ENCODE measurements at places on chromosomes 4 and X.
A peak's percentile ranks its signal among the peaks of the same experiment; 100 is the strongest.

GRCh38 chr4:103318327-103318726 lies 120.2 kb upstream of the CENPE start:
- no peak for DNase-seq

- peak; percentile 32 for DNase-seq
Observed at GRCh38 chrX:102950908-102951866, 14.1 kb downstream of the RAB40AL start.

GRCh38 chr4:24604558-24605214 lies 20.3 kb upstream of the DHX15 start:
- DNase-seq, result peak; percentile 55

DNA sequence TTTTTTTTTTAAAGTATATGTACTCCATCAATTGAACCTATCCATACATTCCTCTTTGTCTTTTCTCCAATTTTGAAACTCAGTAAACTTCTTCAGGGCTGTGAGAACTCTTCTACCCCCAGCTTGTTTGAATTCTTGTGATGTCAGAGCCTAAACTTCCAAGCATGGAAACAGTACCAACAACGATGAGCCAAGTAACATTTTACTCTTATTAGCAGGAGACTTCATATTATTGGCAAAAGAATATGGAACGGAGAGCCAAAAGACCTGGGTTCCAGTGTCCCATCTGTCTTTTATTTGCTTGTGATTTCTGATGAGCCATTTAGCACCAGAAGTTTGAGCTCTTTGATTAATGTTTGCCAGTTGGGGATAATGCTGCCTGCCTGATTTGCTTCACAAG lies 5.3 kb downstream of the DIAPH2 start:
- no peak for DNase-seq

- peak; percentile 2 for DNase-seq
Observed at GRCh38 chrX:102345916-102346315, 93.9 kb downstream of the NXF2B start.

GRCh38 chrX:155666741-155667140 lies 54.0 kb upstream of the TMLHE start:
- DNase-seq, result no peak

DNA sequence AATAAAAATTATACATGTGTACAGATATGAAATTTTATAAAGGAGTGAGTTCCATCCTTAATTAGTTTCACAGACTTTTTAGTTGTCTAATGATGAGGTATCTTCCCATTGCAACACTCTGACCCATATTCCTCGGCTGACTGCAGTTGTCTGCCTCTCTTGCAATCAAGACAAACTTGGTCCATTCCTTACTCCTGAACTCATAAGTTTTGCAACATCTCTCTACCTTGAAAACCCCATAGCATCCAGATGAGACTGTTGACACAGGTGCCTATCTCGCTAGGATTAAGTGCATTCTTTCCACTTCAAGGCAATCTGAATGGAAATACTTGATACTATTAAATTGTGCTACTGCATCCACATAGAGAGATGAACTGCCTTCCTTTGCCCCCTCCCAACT lies 2.3 kb downstream of the XKRX start:
- no peak for DNase-seq

DNA sequence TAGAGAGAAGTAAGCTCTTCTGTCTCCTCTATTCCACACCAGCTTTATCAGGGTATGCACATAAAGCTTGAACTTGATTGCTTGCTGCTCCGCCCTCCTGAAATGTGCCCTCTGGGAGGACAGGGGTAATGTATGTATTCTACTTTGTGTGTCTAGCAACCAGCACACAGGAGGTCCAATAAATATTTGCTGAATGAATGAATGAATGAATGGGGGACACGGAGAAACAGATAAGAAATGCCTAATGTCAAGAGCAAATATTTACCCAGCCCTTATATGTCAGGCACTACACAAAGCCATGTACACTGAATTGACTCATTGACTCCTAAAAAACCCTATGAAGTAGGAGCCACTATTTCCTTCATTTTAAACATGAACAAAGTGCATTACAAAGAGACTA lies 2.3 kb upstream of the MSL3 start:
- no peak for DNase-seq

DNA sequence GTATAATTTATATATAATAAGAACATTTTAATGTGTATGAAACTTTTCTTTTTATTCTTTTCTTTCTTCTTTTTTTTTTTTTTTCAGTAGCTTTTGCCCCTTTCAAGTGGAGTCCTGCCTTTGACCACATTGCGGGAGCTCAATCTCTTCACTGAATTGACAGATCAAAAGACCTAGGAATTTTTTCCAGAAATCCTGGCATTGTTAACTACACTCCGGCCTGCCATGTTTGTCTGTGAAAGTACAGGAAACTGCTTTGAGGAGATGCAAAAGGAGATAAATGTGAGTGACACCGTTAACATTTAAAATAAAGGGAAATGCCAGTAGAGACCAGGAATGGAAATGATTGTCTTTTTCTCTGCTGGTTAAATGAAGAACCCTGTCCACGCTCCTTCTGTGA lies 159.3 kb upstream of the VCX3A start:
- no peak for DNase-seq

- DNase-seq, result peak; percentile 74
Observed at GRCh38 chrX:108224727-108225621, 133.4 kb downstream of the ATG4A start.

DNA sequence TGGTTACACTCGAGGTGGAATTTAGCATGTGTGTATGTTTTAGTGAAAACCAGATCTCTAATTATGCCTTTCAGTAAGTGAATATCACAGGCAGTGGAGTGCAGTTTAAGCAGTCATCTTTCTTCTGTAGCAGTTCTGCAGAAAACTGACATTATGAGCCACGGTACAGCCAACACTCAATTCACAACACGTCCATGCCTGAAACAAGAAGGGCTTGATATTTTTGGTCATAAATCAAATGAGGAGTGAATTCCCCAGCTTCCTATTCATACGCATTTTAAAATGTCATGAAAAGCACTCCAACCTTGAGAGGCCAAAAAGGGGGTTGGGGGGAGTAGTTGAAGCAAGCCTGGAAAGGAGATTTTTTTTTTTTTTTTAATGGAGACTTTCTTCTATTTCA lies 316.7 kb downstream of the ARHGAP10 start:
- no peak for DNase-seq

GRCh38 chr4:4559596-4559995 lies 17.7 kb upstream of the STX18 start:
- DNase-seq, result no peak

DNA sequence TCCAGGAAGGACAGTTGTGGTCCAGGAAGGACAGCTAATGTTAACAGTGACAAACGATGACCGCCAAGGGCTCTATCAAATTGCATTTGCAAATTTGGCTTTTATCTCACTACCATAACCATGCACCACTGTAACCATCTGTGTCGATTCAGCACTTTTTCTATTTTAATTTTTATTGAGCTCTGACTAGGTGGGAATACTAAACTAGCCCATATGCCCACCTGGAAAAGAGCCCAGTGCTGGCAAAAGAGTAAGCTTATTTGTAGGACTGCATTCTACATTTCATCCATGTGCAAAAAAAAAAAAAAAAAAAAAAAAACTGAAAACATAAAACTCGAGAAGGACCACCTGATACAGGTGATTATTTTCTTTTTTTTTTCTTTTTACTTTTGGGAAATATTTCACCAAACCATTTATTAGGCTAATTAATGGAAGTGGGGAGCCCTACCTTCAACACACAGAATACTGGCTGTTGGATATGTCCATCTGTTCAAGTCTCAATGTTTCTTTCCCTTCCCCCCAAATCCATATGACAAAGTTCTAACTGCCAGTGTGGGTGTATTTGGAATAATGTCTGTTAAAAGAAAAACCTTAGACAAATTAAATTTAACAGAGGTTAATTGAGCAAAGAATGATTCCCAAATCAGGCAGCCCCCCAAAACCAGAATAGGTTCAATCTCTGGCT lies 99.5 kb upstream of the MXRA5 start:
- DNase-seq, result no peak

- peak; percentile 27 for DNase-seq
Observed at GRCh38 chr4:56245547-56246232, 141.6 kb downstream of the AASDH start.

DNA sequence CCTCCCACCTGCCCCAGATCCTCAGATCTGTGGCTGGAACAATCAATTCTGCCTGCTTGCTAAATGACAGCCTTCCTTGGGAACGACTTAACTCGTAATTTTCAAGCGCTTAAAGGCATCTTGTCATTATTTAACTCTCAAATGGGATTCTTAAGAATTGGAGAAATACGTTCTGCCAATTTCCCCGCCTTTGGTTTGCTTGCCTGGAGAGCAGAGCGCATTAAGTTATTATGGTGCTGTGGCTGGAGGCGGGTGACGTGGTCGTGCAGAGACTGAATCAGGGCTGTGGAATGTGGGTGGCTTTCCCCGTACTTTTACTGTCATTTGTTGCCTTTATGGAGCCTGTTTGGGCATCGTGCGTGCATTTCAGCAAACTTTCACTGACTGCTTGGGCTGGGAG lies 78.9 kb upstream of the PSAPL1 start:
- DNase-seq, result no peak

GRCh38 chr4:189204616-189205015 lies 736.1 kb upstream of the FRG1 start:
- DNase-seq, result no peak

GRCh38 chr4:120466429-120466828 lies 399.8 kb upstream of the MAD2L1 start:
- no peak for DNase-seq

DNA sequence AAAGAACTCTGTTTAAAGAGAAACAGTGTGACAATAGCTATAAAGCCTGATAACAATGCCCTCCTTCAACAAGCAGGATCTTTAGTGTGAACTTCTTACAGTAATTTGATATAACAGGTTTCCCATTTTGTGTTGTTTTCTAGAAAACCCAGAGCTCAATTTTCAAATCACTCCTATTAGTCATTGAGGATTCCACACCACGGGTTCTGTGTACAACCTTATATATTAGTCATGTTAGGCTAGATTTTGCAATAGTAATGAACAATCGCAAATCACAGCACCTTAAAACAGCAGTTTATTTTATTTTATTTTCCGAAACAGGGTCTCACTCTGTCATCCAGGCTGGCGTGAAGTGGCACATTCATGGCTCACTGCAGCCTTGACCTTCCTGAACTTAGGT lies 1020.9 kb upstream of the INTU start:
- peak; percentile 73 for DNase-seq

DNA sequence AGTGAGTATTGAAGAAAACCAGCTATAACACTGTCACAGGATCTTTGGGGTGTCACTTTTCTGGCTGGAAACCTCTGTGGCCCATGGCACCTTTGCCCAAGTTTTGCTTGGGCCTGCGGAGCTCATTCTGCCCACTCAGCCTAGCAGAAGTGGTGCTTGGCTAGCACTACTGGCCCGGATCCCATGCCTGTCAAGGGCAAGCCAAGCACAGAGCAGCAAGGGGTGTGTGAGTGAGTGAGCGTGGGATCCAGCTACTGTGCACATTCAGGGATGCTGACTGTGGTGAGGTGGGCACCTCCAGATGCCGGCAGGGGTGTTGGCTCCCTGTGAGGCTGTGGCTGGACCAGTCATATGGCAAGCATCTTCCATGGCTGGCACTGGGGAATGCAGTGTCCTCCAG lies 55.4 kb upstream of the RASGEF1B start:
- DNase-seq, result no peak

- no peak for DNase-seq
Observed at GRCh38 chr4:101122019-101122418, 225.3 kb downstream of the PPP3CA start.

DNA sequence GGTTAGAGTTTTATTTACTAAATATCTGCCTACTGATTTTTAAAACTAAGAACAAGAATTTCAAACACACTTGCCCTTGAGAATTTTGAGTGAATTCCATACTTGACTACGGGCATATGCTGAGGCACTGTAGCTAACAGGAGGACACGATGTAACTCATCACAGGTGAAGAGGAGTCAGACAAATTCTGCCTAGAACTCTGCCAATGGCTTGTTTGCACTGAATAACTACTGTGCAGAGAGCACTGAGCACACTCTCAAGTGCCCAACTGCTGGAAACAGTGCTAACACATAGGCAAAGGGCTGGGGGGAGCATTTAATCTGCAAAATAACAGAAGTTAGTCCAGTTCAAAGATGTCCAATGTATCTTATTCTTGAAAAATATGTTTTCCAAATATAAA lies 104.4 kb downstream of the WDFY3 start:
- no peak for DNase-seq

- no peak for DNase-seq
Observed at GRCh38 chrX:41963348-41963747, 40.0 kb upstream of the CASK start.

DNA sequence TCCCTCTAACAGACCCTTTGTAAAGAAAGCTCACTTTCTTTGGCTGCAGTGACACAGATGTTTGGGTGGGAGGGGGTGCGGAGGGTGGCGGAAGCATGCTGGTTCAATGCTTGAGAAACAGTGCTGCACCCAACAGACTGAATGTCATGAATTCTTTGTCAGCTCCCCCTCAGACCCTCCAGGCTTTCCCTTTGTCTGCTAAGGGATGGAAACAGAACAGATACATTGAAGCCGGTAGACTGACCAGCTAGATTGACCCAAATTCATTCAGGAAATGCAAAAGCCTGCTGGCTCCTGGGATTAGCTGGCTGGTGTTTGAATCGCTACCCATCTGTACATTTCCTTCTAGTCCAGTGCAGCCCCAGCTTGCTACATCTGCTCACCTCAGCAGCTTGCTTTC lies 90.8 kb upstream of the PAK3 start:
- DNase-seq, result no peak

DNA sequence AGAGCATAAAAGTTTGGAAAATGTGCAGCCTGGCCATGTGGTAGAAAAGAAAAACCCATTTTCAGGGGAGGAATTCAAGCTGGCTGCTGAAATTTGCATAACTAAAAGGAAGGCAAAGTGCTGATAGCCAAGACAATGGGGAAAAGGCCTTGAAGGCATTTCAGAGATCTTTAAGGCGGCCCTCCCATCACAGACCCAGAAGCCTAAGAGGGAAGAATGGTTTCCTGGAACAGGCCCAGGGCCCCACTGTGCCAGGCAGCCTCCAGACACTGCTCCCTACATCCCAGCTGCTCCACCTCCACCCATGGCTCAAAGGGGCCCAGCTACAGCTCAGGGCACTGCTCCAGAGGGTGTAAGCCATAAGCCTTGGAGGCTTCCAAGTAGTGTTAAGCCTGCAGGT lies 158.0 kb upstream of the PRDX4 start:
- no peak for DNase-seq

DNA sequence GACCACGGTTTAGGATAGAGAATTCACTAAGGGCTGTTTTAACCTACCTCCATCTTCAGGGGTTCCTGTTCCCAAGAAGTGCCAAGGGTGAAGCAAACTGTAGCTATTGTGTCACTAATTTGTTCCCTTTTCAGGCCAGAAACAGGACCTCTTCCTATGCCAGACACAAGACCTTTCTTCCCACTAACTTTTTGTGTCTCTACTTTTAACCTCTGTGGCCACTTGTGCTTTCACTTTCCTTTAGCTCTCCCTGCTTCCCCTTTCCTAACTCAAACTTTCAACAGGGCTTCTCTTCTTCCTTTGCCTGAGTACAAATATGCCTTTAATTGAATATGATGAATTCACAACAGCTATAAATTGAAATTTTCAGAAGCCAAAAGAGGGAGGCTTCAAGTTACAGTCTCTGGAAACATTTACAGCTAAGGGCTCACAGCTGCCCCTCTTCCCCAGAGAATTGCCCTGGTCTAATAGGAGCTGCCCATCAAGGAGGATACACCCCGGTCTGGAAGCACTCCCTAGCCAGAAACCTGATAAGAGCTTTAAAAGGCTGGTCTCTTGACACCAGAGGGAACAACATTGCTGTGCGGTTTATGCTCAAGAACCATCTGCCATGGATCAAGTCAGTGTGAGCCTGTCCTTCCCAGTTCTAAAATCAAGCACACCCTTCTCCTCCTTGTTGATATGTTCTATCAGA lies 61.7 kb upstream of the PLS3 start:
- no peak for DNase-seq

Measured in renal cortical epithelial cell (primary cell).